ENCODE measurements at places on chromosomes 7 and 10.

DNA sequence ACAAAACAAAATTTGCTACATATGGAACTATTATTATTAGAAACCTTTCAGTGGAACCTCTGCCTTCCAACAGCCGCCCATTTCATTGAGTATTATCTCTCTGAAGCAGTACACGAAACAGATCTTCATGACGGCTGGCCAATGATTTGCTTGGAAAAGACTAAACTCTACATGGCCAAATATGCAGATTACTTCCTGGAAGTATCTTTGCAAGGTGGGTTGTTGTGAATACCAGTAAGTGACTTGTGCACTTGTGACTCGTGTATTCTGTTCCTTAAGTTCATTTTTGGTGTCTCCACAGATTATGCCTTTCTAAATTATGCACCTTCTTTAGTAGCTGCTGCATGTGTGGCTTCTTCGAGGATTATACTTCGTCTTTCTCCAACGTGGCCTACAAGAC lies 13.4 kb downstream of the CCNJ start:
- no peak for DNase-seq

DNA sequence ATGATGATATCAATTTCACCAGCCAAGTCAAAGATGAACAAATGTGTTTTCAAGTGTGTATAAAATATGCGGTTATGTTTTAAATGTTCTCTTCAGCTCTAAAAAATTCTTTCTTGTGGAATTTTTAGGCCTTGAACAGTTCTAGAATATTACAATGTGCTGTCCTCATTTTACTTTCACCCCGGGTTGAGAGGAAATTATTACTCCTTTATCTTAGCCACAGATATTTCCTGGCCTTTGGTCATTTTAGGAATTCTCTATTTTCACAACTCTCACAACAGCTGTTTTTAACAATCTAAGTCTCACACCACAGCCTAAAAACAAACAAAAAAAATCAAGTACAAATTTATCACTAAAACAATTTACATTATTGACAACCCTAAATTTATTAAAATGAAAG lies 112.2 kb upstream of the HGF start:
- no peak for DNase-seq

DNA sequence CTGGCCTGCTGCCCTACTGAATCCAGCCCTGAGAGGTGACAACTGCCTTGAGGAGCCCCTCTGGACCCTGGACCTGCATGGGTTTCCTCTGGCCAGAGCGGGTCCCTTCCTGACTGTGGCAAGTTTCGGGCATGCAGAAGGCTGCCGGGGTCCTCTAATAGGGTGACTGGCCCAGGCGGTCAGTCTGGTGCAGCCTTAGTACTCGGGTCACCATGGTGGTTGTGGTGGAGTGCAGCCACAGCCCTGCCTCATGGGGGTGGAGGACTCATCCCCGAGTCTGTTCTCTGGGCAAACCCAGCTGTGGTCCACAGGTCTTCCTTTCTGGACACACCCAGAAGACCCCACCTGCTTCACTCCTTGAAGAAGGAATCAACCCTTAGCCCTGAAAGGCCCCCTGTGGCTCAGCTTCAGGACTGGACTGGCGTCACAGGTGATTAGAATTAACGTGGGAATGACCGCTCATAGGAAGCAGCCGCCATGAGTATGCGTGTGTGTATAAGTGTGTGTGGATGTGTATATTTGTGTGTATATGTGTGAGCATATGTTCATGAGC lies 28.7 kb downstream of the RAMP3 start:
- no peak for DNase-seq

DNA sequence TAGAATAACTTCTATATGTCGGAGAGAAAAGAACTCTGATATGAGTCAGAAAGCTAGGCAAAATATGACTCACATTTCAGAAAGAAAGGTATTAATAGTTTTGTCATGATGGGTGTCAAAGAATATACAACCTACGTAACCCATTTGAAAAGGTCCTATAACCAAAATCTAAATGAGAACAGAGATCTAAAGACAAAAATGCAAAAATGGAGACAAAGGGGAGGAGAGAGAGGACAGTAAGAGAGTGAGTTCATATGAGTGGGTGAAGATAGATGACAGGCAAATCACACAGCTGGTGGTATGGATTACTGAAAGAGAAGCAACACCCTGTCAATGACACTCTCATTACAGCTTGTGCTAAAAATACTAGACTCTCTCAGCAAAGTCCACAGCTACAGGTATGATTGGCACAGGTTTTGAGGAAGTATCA lies 25.6 kb downstream of the ANKMY2 start:
- DNase-seq: no peak

- no peak for DNase-seq
Observed at GRCh38 chr10:43902842-43903241, 254.2 kb upstream of the ZNF32 start.

- no peak for DNase-seq
Observed at GRCh38 chr10:117594722-117595121, 52.2 kb downstream of the EMX2 start.

DNA sequence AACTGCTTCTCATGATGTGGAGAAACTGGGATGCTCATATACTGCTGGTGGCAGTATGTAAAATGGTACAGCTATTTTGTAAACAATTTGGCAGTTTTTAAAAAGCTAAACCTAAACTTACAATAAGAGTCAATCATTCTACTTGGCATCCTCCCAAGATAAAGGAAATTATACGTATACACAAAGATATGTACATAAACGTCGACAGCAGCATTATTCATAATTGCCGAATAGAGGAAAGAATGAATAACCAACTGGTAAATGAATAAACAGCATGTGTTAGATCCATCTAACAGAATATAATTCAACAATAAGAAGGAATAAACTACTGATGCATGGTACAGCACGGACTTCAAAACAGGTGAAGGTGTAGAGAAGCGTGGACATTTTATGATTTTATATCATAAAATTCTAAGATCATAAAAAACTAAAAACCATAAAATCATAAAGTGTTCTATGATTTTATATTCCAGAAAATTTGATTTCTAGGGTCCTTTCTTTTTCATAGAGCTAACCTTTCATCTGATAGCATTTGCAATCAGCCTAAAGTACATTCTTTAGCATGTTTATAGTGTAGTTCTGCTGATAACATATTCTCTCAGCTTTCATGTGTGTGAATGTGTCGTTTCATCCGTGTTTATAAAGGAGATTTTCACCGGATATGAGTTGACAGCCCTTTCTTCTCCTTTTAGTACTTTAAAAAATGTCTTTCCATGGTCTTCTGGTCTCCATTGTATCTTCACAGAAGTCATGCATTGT lies 261.5 kb downstream of the DIP2C start:
- DNase-seq: no peak

DNA sequence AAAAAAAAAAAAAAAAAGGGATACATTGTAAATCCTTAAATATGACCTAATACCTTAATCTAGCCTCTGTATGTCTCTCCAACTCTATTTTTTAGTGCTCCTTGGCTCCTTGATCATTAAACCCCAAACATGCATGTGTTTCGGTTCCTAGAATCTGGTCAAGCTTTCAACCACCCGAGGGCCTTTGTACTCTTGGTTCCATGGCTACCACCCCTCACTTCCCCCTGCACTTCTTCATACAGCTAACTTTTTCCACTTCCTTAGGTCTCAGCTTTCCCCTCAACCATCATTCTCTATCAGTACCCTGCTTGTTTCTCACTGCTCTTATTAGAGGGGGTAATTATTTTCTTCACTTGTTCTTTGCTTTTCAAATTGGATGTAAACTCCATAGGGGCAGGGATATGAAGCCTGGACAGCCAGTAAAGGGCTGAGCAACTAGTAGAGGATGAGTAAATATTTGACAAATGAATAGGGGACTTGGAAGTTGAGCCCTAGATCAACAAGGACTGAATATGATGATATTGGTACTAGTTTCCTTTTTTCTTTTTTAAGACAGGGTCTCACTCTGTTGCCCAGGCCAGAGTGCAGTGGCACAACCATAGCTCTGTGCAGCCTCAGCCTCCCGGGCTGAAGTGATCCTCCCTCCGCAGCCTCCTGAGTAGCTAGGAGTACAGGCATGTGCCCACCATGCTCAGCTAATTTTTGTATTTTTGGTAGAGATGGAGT lies 4.3 kb upstream of the GDI2 start:
- DNase-seq: no peak

- DNase-seq: no peak
Observed at GRCh38 chr7:107327986-107328569, 141.8 kb upstream of the GPR22 start.

All from NCI-H524 (cell line).